ENCODE measurements at places on chromosomes 7 and 10. TPM values are rescaled to one million over a fixed set of nuclear protein-coding genes. Genes with fewer than 3 reads are reported as not detected.

DNA sequence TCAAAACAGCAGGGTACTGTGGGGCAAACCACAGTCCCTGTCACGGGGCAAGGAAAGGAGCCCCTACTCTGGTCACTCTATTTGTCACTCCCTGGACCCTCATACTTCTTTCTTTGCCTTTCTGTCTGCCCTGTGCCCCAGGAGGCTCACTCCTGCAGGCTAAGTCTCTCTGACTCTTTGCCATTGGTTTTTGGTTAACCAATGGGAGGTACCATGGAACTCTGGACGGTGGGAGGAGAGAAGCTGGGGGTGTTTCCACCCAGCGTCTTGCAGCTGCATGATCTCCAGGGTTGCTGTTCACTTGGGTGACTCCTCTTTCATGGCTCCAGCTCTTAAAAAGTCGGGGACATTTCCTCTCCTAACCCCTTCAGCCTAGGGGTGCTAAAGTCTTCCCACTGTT lies 15.4 kb upstream of the EIF5AL1 start:
- DNase-seq, result no peak

Gene TMEM178B
- 0.34 TPM for total RNA-seq

DNA sequence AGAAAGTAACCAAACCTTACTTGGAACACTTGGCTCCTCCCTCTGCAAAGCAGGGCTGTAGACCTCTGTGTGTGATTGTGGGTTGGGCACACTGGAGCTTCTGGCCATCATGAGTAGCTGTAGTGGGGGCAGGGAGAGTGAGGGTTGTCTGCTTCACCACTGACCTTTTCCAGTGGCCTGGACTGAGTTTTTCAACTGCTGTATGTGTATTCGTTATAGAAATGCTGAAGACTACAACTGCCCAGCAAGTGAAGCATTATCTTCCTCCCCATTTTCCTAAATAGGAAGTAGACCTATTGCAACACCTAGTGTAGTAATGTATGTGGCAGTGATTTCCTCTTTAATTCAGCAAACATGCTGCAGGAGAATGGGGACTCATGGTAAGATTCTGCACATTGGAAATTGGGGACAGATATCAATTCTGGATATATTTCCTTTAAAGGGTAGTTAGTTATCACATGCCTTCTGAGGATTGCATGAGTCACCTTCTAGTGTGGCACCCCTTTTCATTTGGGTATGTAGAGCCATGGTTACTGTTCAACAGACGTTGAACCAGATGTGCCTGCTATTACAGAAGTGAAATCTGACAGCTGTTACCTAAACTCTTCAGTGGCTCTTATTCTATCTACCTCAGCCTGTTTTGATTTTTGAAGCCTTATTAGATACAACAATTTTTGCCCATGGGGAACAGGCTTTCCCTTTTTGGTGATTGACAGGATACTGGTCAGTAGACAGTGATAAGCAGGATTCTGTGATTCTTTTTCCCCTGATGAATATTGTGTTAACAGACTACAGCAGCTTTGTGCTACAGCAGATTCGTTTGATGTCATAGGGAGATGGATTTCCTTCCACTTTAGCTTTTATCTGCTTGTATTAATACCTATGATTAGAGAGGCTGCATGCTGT lies 130.9 kb downstream of the SND1 start:
- DNase-seq, result no peak

DNA sequence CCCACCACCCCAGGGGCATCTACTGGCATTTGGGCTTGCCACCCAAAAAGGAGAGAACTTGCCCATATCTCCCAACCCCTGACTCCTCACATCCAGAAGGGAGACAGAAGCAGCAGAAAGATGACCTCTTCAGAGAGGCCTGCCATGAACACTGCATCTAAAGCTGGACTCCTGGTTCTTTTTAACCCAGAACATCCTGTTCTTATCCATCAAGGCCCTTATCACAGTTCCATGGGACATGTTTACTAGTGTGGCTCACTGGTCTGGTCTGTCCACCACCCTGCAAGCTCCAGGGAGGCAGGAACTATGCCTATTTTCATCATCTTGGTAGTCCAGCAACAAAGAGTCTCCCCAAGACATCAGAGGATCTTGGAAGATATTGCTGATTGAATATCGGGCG lies 114.9 kb upstream of the PDLIM1 start:
- DNase-seq, result no peak

GRCh38 chr10:86685893-86686632 lies 17.8 kb downstream of the LDB3 start:
- DNase-seq, result no peak

Gene CPN1
- not detected for total RNA-seq

GRCh38 chr7:103870664-103871063 lies 118.8 kb downstream of the RELN start:
- DNase-seq, result no peak

GRCh38 chr7:192701-193480 lies 520 bp downstream of the FAM20C start:
- DNase-seq, result no peak

DNA sequence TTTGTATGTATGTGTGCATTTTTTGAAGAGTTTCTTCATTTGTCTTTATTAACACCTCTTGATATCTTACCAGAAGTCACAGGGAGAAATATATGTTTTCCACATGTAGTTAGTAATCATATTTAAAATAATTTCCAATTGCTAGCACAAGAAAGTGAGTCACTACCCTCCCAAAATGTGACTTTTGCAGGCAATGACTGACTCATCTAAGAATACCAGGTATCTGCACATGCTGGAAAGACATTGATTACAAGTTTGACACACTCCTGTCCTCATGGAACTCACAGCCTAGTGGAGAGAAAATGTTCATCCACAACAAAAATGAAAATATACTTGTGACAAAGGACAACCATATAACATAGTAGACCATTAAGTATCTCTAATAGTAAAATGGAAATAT lies 82.9 kb downstream of the SEMA3D start:
- DNase-seq, result no peak

DNA sequence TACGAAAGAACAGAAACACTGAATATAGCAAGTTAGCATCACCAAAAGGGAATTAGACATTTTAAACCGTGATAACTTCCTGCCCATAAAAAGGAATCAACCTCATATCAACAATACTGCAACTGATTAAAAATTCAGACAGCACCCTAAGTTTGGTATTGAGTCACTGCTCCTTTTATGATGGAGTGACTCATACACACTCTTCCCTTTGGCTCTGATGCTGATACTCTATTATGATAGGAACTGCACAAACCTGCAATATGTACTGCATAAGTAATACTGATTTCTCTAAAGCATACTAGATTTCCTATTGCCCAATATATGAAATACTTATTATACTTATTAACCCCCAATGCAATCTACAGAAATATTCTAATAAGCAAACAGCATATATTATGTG lies 118.7 kb downstream of the PARD3 start:
- no peak for DNase-seq

Gene GCK
- 2.1 TPM for total RNA-seq

GRCh38 chr10:78402591-78402990 lies 368.9 kb downstream of the RPS24 start:
- DNase-seq, result no peak

Gene MRLN
- total RNA-seq, result not detected

DNA sequence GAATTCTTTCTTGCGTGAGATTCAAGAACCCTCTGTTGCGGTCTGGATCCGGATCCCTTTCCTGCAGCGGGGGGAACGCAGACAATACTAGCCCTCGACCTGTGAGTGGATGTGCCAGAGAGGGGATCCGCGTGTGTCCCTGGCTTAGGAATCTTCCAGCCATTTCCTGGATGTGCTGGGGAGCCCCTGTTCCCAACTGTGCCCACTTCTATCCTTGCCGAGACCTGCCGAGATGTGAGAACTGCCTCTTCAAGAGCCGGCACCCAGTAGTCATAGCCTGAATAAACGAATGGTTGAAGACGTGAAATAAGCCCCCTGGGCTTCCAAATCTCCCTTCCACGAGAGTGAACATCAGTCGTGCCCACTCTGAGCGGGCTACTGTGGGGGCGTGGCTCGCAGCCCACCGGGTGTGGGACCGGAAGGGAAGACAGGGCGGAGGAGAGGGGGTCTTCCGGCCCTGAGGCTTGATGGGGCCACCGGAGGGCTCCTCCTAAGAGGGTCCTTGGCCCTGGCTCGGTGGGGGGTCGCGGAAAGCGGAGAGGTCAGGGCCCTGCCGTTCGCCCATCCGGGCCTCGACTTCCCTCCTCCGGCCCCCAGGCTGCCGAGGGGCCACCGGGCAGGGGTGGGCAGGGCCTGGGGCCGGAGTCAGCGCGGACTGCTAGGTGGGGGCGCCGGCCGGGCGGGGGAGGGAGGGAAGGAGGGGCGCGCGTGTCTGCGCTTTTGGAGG lies 1.3 kb upstream of the CCDC136 start:
- DNase-seq, result no peak

DNA sequence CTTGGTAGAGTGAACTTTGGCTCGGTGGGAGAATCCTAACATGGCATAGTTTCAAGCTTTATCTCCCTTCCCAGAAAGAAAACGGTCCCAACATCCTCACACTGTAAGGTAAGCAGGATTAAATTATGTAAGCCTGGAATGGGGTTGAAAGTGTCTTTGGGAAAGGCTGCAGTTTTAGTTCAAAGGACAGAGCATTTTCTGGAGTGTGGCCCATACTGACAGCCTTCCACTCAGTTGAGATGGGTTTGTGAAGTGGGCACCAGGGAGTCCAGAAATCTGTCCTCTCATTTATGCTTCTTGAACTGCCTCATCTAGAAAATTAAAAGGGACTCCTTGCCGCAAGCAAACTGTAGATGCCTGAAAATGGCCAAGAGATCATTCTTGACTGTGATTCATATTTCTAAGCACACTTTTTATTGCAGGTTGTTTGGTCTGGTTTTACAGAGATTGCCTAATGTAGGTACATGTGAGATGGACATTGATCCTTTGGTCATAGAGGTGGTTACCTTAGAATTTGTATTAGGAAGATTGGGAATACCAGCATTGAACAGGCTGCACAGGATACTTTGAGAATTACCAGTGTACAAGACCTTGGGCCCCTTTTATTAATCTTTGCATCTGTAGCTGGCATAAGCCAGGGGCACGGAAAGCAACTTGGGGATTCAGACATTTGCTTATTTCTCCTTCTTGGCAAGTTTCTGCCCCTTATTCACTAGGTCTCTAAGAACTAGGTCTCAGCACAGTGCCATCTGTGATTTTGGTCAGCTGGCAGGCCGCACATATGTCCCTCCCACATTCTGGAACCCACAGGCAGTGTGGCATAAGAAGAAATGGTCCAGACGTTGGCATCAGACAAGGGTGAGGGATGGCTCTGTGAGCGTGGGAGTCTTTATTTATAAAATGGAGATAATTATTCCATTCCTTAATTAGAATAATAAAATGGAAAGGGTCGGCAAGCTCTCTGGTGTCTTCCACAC lies 125.9 kb downstream of the GLCCI1 start:
- DNase-seq, result no peak

GRCh38 chr7:151274396-151274795 lies 25.9 kb upstream of the SMARCD3 start:
- no peak for DNase-seq

GRCh38 chr7:5704534-5704922 lies 76.9 kb downstream of the RNF216 start:
- DNase-seq, result peak; percentile 87

GRCh38 chr7:52928591-52928990 lies 106.8 kb upstream of the POM121L12 start:
- no peak for DNase-seq

DNA sequence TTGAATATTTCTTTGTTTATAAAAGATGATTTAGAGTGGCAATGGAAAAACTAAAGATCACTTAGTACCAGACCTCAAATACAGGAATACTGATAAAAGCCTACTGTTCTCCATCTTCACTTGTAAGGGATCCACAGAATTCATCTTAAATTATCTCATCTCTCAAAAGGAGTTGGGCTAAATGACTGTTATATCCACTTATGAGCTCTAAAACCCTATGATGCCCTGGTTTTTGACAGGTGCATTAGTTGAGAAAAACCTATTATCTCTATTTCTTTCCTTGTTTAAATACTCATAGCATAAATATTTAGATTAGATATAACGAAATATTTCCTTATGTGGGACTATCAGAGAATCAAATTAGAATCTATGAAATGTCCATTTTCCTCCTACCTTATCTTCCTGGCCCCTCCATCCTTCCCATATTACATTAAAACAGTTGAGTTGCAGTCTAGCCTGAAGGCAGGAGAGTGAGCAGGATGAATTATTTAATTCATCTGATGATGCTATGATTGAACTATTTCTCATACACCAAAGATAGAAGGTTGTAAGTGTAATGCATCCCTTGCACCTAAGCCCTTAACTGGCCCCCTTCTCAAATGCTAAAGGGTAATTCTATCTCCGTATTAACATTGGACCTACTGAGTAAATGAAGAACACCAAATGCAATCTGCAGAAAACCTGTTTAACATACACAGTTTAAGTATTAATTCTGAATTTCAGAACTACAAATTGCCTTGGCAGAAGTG lies 29.7 kb downstream of the PPP3CB start:
- DNase-seq, result no peak

DNA sequence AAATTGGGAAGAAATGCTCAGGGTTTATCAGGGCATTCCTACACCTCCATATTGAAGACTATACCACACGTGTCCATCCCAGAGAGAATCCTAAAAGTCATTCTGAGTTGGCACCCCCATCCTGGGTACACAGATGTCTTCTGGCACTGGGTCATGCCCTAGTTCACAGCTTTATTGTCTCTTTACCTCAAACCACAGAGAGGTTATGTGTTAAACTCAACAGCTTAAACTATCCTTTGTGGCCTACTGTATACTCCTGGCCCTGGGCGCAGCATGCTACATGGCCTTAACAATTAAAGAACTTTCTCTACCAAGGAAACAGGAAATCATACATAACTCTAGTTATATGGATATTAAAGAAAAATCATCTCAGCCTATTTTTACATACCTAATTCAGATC lies 115.6 kb upstream of the SEM1 start:
- DNase-seq, result no peak

Gene STEAP1
- 0.51 TPM for total RNA-seq

Gene C1QL3
- 0.16 TPM for total RNA-seq

Data from activated CD8-positive, alpha-beta T cell treated with anti-CD3 and anti-CD28 coated beads for 36 hours (primary cell).